ENCODE measurements at places on chromosomes 16 and 17.

DNA sequence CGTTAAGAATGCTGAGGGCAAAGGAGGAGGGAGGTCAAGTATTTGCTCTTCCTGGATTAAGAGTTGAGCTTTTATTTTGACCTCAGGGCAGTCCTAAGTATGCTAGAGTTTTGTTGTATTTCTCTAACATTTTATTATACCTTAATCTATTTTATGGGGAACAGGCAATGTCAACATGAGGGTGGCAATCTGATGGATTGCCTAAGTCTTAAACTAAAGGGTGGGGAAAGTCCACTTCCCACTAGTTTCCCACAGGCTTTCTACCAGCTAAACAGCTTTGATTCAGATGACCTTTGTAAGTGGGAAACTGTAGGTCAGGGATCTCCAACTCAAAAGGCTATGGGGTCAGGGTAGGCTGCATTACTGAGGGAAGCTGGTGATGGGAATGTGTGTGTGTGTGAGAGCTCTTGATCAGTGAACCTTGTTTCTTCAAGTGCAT, 24.9 kb downstream of the HSD17B2 start:
- DNase-seq, result no peak

DNA sequence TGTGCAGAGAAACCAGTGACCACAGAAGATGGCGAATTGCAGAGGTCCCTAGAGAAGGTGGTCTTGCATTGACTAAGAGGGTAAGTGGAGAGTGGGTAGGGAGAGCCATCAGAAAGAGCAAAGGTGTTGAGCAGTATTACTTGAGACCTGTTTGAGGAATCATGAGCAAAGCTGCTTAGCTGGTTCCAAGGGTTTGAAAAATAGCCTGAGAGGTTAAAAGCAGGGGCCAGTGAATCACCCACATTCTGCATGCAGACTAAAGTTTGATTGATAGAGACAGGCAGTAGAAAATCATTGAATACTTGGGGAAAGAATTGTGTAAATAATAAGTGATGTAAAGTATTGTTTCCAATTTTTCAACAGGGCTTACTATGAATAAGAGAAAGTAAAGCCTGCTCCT, 34.0 kb upstream of the KCNJ16 start:
- DNase-seq, result no peak

- no peak for DNase-seq
These were observed 6.3 kb downstream of the TBX2 start for GRCh38 chr17:61405686-61406536.

DNA sequence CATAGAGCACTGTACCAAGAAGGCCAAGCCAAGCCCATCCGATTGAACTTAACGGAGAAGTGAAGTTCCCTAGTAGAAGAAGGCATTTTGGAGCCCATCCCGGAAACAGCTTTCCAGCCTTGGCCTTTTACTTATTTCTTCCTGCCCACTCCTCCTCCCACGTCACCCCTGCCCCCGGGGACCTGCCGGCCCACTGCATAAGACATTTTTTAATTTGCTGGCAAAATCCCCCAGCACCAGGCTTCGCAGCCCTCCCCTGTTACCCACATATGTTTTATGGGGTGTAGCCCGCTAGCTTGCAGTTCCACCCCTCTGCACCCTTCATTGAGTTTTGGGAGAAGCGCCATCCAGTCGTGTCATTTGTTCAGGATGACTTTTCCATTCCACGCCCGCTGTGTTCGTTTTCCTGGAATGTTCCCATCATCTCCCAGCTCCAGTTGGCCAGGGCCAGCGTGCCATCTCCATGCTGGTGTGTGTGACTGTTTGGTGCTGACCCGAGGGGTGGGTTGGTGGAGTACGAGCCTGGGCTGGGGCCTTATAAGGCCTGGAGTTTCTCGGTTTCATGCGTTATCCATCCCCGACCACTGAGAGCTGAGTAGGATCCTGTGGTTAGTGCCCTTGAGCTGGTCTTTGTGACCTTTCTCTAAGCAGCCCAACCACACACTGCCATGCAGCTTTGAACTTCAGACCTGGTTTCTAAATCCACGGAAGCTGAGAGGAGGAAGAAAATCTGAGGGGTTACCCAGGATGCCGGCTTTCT, 20.0 kb upstream of the TBX2 start:
- no peak for DNase-seq

GRCh38 chr17:32488177-32488542, 1.4 kb downstream of the CDK5R1 start:
- no peak for DNase-seq

- no peak for DNase-seq
These were observed 161.2 kb downstream of the COPRS start for GRCh38 chr17:31697838-31698237.

GRCh38 chr17:62937606-62938005, 28.4 kb upstream of the TANC2 start:
- no peak for DNase-seq

DNA sequence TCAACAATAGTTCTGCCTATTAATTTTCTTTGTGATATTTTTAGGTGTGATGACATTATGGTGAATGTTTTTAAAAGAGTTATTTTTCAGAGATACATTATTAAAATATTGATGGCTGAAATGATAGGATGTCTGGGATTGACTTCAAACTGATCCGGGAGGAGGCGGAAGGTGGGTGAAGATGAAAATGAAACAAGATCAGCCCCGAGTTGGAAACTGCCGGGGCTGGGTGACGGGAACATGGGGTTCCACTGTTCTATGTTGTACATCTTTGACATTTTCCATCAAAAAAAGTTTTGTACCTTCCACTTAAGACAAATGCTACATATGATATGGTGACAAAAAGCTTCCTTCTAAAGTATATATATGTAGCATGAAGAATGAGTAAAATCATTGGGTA, 336.9 kb downstream of the XYLT1 start:
- DNase-seq, result no peak
